ENCODE measurements at places on chromosomes 2 and 18. TPM values are rescaled to one million over a fixed set of nuclear protein-coding genes. Genes with fewer than 3 reads are reported as not detected.

Gene RPS27A
- total RNA-seq: 1,064 TPM

Gene TM4SF20
- not detected for total RNA-seq

- H3K36me3 ChIP-seq: no peaks in the 10 kb centered on the region
- no peaks in the 10 kb centered on the region for H3K4me1 ChIP-seq
- DNase-seq: no peak
- no peak overlapping the region for H3K4me3 ChIP-seq
- H3K27ac ChIP-seq: no peak overlapping the region
- H3K27me3 ChIP-seq: peaks cover 4% of the 10 kb centered on the region
These were observed 31.8 kb upstream of the GCC2 start for GRCh38 chr2:108417254-108417653.

GRCh38 chr2:58803192-58803591, 562.1 kb upstream of the FANCL start:
- H3K36me3 ChIP-seq: no peaks in the 10 kb centered on the region
- no peak overlapping the region for H3K4me3 ChIP-seq
- no peak overlapping the region for H3K27ac ChIP-seq
- no peaks in the 10 kb centered on the region for H3K4me1 ChIP-seq
- H3K27me3 ChIP-seq: no peaks in the 10 kb centered on the region

- no peaks in the 10 kb centered on the region for H3K36me3 ChIP-seq
- H3K27ac ChIP-seq: no peak overlapping the region
- H3K4me1 ChIP-seq: no peaks in the 10 kb centered on the region
These were observed 20.1 kb downstream of the SERPINB12 start for GRCh38 chr18:63562284-63562683.

DNA sequence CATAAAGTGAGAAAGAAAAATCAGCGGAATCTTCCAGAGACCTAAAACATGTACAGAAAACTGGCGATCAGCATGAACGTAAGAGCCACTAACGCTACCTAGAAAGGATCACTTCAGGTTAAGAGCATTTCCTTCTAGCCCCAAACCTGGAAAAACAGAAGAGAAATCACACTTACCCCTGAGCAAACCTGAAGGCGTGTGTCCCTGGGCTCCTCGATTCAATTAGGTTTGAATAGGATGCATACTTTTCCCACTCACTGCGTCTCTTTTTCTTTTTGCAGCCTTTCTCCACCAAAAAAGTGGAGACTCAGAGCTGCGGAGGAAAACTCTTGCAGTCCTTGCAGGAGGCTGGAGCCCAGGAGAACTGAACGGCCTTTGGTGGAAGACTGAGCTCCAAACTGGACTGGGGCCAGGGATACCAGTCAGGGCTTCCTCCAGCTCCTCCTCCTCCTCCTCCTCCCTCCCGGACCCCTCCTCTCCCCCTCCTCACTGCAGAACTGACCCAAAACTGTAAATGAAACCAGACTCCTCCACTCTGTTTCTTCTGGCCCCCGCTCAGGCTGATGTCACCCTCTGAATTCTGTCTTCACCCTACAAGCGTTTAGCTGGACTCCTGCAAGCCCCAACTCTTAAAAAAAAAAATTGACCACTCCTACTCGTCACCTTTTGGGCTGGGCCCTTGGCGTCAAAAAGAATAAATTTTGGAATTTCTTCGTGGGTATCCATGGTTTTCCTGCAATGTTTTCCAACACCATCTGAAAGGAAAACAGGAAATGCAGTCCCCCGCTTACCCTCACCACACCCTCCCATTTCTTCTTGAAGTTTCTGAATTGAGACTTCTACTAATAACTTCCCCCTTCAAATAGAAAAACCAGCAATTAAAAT, at the start of gene COL6A3:
Gene COL6A3, minus strand, starts transcription at position 388 of the 885 bp plus-strand sequence. CDS start 17,347 bp downstream, outside the sequence.
- no peak within 1 kb of the TSS for H3K27ac ChIP-seq
- DNase-seq: no peak
- no peak within 1 kb of the TSS for H3K4me3 ChIP-seq
- peaks cover 1% of the 10 kb centered on the region for H3K27me3 ChIP-seq
- peaks cover 3% of the 10 kb centered on the region for H3K4me1 ChIP-seq

DNA sequence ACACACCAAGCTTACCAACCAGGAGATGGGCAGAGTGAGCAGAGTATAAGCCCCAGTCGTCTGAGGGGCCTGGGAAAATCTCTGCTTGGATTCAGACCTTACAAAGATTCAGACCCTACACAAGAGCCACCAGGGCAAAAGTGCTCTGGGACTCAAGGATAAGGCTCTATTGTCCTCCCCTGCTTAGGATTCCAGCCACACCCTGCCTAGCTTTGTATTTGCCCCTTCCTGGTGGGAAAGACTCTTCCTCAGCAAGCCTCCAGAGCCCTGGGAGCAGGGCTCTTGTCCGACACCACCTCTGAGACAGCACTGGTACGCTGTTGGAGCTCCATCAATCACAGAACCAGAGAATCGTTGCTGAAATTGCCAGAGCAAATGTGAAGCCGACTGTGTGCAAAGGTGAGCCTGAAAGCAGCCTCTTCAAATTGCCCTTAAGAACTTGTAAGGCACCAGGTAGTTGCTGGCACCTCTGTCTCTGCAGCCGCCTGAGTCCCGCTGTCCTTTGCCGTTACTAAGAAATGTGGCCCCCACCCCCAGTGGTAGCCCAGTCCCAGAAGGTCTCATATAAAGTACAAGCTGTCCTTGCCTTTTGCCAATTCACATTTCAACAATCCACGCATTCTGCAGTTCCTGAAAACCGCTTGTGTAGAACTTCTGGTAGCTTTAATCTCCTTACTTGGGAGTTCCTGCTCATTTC, 148.7 kb downstream of the CTIF start:
- H3K27ac ChIP-seq: no peak overlapping the region
- H3K36me3 ChIP-seq: no peaks in the 10 kb centered on the region
- no peak for DNase-seq
- H3K4me3 ChIP-seq: no peak overlapping the region
- H3K4me1 ChIP-seq: no peaks in the 10 kb centered on the region

GRCh38 chr2:61726456-61727209, 127.2 kb downstream of the FAM161A start:
- H3K36me3 ChIP-seq: no peaks in the 10 kb centered on the region
- no peak overlapping the region for H3K4me3 ChIP-seq
- H3K27me3 ChIP-seq: peaks cover 10% of the 10 kb centered on the region
- H3K27ac ChIP-seq: no peak overlapping the region
- peaks cover 6% of the 10 kb centered on the region for H3K4me1 ChIP-seq
